NCI-H187 treated with DMSO at 0.1 percent for 48 hours (cell line): ENCODE measurements at places on chromosomes 6 and 20.

DNA sequence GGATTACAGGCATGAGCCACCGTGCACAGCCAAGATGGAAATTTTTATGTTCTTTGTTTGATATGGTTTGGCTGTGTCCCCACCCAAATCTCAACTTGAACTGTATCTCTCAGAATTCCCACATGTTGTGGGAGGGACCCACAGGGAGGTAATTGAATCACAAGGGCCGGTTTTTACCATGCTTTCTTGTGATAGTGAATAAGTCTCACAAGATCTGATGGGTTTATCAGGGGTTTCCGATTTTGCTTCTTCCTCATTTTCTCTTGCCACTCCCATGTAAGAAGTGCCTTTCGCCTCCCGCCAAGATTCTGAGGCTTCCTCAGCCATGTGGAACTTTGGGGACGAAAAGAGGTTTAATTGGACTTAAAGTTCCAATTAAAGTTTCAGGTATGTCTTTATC is 14.6 kb downstream of the EEF1A1 start:
- DNase-seq: no peak

DNA sequence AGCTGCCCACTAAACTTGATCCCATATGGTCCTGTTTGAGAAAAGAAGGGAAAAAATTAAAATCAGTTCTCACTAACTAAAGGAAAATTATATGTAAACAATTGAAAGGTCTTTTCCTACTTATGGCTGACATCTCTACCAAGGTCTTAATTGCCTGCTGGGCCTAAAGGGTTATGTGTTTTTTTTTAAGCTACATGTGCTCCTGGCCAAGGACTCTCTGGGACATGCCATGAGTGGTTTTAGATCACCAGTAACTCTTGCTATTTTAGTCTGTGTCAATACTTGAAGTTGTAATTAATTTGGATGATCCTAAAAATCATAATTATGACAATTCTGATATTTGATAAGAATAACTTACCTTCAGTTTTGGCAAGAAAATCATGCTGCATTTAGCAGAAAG is 35.9 kb upstream of the EYA4 start:
- no peak for DNase-seq

- no peak for DNase-seq
Observed at GRCh38 chr20:44069203-44070011, 117.6 kb downstream of the JPH2 start.

- no peak for DNase-seq
Observed at GRCh38 chr6:157586088-157586414, 205.1 kb downstream of the ZDHHC14 start.

DNA sequence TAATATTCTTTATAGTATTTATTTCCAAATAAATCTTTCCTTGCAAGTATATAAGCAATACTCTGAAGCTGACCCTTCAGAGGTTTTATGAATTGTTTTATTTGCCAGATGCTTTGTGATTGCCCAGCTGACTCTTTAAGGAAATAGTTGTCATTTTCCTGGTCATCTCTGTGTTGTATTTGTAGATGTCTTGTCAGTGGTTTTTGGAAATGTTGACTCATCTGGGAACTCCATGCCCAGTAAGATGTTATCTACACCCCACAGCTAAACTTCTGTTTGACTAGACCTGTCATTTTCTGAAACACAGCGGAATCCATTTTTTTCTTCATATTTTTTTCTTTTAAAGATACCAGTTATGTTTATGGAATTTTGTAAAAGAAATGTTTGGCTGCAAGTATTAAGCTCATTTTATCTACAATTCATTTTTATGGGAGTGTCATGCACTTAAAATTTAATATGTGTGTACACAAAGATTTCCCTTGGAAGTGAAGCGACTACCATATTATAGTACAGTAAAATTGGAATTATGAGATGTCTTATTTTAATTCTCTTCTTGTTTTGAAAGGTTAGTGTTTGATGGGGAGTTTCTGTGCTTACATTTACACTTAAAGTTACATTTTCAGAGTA is 491.0 kb downstream of the NKAIN2 start:
- DNase-seq: no peak

GRCh38 chr6:155755452-155755851 is 299.8 kb upstream of the NOX3 start:
- no peak for DNase-seq

DNA sequence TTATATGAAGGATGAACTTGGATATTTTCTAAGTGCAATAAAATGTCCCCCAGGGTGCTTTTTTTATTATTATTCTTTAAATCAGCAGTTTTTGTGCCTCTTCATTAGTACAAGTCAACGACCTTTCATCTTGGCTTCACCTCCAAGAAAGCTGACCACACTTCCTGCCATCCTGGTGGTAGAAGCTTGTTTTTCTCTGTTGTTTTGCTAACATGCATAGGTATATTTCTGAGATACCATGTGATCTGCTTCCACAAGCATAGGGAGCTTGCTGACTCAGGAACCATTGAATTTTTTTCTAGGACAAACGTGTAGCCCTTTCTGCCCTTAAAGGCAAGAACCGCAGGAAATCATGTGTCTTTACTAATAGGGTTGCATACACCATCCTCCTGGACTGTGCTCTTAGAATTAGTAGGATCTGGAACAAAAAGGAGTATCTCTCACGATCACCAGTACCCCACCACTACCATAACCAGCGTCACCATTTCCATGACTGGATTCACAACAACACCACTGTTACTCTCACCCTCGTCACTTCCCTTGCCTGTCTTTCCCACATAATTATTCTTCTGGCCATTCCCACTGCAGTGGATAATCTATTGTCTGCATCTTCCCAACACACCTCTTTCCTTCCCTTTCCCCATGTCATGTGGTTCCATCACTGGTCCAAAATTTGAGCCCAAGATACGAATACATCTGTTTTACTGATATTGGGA is 207.1 kb downstream of the MAFB start:
- DNase-seq: no peak

- DNase-seq: no peak
Observed at GRCh38 chr6:167054987-167055386, 55.8 kb downstream of the CEP43 start.

DNA sequence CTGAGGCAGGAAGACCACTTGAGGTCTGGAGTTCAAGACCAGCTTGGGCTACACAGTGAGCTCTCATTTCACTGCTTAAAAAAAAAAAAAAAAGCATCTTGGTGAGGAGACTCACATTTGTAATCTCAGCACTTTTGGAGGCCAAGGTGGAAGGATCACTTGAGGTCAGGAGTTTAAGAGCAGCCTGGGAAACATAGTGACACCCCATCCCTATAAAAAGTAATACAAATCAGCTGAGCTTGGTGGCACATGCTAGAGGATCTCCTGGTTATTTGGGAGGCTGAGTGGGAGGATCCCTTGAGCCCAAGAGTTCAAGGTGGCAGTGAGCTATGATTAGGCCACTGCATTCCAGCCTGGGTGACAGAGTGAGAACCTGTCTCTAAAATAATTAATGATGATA is 29.4 kb upstream of the SYNCRIP start:
- DNase-seq: no peak

DNA sequence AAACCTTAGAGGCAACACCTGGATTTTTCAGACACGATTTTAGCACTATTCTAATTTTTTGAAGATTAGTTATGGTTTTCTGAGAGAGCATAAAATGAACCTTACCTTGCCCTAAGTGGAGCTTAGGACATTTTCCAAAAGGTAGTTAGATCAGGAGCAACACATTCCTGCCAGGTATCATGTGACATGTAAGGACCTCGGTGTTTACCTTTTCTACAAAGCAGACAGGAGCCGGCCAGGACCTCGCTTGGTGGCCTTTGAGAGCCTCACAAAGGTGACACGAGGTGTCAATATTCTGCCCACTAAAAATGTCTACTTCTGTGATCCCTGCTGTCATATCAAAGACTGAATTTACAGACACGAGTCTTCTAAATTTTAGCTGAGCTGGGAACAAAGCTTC is 174.9 kb downstream of the SMOC2 start:
- DNase-seq: no peak

DNA sequence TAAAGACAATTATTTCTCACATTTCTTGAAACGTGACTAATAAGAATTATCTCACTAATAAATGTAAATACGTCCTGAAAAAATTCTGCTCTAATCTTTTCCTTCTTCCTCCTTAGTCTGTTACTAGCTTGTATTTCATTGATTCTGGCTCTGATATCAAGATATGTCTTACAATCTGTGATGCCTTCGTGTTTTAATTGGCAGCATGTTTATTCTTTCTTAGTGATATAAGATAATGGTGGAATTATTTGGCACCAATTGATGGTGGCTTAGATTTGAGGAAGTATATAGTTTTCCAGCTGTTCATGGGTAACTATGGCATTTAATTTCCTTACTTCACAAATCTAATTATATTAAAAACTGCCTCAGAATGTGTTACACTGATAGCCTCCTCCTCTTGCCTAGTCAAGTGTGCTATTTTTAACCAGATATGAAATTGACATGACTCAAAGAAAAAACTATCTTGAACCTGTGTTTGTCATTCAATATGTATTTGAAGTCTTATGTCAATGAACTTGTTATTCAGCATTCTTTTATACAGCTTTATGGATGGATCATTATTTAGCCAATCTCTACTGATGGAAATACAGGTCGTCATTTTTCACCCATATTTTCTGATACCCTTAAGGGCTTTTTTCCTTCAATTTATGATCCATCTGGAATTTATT is 5.3 kb downstream of the CCNC start:
- DNase-seq: no peak

DNA sequence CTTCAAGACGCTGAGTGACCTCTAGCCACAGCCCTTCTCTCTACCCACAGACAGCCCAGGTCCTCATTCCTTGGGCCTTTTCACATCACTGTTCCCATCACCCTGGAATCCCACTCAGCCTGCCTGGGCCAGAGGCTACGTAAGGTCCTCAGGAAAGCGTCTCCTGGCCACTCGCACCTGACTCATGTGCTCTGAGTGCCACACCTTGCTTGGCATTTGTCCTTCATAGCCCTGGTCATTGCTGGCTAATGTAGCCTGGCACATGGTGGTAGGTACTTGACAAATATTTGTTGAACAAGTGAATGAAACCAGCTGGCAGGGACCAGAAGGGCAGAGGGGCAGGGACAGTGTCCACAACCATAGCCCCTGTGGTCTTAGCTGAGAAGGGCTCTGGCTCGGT is 50.6 kb upstream of the FANCE start:
- no peak for DNase-seq

DNA sequence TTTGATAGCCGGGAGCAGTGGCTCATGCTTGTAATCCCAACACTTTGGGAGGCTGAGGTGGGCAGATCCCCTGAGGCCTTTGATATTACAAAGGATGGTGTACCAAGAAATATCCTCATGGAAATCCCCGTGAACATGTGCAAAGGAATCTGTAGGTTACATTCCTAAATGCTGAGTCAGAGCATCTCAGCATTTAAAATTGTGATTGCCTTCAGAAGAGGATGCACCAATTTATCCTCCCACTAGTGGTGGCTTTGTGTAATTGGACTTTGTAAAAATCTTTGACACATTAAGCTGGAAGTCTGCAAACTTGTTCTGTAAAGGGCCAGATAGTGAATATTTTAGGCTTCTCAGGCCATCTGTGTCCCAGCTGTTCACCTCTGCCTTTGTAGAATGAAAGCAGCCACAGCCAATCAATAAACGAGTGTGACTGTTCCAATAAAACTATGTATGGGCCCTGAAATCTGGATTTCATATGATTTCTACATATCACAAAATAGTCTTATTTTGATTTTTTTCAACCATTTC is 11.8 kb downstream of the TMEM14B start:
- no peak for DNase-seq

DNA sequence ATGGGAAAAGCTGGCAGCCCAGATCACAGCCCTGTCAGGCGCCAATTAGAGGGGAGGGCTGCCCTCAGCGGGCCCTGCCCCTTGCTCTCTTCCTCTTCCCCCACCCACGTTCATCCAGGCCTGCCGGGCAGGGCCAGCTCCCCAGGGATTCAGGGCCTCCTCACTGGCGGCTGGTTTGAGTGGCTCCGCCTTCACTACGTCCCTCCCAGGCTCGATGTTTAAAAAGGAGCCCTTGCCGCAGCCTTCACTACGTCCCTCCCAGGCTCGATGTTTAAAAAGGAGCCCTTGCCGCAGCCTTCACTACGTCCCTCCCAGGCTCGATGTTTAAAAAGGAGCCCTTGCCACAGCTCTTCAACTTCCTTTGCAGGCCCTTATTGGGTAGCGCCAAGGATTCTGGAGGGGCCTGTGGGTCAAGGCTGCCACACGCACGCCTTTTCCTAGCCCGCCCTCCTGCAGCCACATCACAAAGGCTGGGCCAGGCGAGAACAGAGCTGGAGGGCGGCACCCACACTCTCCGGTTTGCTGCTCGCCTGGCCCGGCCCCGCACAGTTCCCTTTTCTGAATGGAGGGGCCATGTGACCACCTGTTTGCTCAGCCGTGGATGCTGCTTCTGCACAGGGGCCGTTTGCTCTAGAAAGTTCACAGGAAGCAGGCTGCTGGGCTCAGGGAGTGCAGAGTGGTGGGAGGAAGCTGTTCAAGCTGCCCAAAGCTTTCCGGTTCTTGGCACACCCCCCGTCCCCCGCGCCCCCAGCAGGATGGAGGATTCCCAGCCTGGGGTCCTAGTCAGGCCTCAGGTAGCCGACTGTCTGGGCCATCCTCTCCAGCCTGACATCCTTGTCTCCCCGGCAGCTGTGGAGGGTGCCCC is 1.6 kb downstream of the SLC17A9 start:
- DNase-seq: peak; percentile 13

DNA sequence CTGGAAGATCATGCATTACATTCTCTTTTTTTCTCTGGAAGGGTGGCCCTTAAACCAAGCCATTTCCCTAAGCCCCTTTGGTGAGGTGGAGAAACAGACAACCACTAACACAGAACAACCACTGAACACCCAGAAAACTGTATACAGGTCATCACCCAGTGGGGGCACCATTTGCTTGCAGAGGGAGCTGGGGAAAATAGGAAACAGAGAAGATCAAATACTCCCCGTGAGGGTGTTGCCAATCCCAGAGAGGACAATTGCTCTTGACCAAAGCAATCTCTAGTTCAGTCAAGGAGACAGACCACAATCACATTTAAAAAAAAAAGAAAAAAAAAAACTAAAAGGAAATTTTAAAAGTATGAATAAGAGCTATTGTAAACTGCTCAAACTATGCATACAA is 865 bp upstream of the DAAM2 start:
- DNase-seq: no peak

- no peak for DNase-seq
Observed at GRCh38 chr6:165891320-165891719, 228.3 kb upstream of the PDE10A start.

DNA sequence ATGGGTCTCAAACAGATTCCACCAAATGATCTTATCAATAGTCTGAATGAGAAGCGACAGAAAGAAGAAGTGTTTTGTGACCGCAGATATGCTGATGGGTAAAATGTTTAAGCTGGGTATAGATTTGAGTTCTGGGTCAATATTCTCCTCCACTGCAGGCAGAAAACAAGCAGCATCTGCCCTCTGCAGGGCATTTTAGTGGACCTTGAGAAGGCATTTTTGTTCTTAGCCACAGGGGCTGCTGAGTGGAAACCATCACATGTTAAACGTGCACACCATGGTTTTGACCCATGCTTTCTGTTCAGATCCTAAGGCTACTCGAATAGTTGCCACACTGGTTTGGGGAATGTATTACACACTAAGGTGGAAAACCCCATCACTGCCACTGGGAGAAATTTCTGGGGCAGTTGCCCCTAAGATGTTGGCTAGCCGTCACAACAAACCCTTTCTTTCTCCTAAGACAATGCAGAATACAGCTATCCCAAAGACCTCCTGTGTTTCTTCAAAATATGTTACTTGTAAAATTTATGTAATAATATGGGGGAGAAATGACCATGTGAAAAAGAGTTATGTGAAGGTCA is 5.5 kb downstream of the POU3F2 start:
- DNase-seq: no peak
